Head of caudate nucleus (tissue), 42 donors: ENCODE measurements at places on chromosomes 2 and 18.

DNA sequence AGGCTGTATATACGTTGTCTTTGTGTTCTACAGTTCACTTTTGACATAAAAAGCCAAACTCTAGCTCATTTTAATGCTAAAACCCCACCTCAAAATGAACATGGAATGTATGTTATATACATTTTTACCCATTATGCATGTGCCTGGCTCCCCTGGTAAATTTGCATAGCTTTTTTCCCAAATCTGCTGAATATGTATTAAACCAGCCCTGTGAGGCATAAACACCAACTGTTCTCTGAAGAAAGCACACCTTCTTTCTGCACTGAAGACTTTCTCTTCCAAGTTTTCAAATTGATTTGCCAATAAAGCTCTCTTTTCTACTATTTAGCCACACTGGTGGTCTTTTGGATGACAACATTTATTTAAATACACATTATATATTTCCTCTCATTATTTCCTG is 549.4 kb downstream of the TRIB2 start:
- DNase-seq: no peak

- no peak for DNase-seq
Measured at GRCh38 chr2:138274421-138275291, 226.9 kb upstream of the SPOPL start.

GRCh38 chr2:7987992-7988391 is 693.9 kb upstream of the ID2 start:
- no peak for DNase-seq

- no peak for DNase-seq
Measured at GRCh38 chr18:34744569-34744968, 34.5 kb downstream of the DTNA start.

DNA sequence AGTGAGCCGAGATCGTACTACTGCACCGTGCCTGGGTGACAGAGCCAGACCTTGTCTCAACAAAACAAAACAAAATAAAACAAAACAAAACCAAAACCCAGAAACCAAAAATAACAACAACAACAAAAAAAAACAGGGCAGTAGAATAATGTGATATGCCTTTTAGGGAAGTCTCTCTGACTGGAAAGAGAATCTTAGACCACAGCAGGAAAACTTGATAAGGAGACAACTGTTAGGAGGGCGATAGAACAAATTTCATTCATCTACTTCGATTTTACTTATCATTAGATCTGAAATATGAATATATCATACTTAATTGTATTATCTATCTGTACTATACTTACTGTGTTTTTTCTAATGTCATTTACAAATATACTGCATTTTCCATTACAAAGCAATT is 109.0 kb upstream of the CNTNAP5 start:
- DNase-seq: no peak

GRCh38 chr2:20398956-20399567 is 47.8 kb upstream of the RHOB start:
- no peak for DNase-seq

- no peak for DNase-seq
Measured at GRCh38 chr2:229205704-229206103, 65.4 kb downstream of the PID1 start.

DNA sequence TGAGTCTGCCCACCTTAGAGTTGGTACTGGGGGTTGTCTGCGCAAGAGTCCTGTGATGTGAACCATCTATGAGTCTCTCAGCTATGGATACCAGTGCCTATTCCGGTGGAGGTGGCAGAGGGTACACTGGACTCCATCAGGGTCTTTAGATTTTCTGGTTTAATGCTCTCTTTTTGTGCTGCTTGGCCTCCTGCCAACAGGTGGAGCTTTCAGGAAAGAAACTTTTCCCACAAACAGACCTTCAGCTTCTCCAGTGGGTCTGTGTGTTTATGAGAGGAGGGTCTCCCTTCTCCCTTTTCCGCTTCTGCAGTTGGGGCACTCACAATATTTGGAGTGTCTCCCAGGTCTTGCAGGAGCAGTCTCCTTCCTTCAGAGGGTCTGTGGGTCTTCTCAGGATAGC is 1721.9 kb upstream of the SLC39A10 start:
- no peak for DNase-seq

DNA sequence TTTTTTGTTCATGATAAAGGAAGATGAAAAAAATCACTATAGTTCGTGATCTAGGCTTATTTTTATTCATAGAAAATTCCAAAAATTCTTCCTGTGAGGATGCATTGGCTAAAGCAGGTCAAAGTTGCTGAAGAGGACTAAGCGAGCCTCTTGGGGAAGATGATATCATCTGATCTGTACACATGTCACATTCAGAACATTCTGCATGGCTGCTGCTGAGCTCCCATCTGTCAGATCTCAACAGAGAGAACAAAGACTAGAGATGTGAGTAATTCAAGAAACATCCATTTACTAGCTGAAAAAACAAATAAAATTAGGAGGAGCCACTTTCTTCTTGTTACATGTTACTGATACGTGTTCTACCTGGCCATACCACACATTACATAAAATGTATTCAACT is 518.6 kb upstream of the FSIP2 start:
- DNase-seq: no peak

- DNase-seq: no peak
Measured at GRCh38 chr2:176812246-176812775, 400.3 kb upstream of the HNRNPA3 start.
